ENCODE measurements at places on chromosomes 7 and 10.

DNA sequence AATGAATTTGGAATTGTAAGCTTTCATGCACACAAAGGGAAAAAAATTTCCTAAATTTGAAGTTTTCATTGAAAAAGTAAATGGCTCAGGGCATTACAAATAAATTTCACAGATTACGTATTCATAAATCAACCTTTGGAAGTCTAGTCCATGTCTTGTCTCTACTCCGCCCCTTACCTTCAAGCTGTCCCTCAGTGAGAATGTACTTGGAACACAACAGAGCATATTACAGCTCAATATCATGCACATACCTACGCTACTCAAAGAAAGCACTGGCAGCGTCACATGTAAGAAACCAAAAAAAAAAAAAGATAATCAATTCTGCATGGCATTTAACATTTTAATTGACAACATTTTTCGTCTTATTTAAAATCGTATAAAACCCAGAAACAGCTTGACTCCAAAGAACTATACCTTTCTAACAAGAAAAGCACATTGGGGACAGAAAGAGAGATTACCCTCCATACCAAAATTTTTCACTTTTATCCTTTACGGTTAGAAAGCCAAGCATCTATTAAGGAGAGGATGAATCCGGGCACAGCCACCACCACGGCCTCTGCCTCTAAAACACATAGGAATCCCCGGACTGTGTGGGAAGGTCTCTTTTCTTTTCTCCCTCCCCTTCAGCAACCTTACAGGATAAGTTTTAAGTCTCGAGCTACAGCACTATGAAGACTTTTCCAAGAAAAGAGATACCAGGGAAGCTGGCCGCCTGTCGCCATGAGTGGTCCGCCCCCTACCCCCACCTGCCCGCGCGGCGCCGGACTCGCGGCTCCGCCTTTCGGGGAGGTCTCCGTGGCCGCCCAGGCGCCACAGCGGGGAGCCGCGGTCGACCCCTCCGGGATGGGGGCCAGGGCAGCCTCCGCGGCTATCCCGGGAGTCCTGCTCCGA is 1.1 kb downstream of the JMJD1C start:
- DNase-seq = peak; percentile 12

DNA sequence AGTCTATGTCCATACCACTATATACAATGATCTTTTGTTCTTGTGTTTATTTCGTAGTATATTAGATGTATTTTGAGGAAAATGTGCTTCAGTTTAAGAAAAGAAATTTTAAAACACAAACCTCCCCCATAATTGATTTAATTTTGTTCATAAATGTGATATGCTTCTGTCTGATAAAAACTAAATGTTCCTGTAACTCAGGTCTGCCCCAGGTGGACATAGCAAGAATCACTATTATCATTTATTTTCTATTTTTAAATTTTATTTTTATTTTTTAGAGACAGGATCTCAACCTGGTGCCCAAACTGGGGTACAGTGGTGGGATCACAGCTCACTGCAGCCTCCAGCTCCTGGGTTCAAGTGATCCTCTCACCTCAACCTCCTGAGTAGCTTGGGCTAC is 43.2 kb downstream of the BEND7 start:
- no peak for DNase-seq

GRCh38 chr10:123553810-123554430 is 112.2 kb upstream of the GPR26 start:
- no peak for DNase-seq

DNA sequence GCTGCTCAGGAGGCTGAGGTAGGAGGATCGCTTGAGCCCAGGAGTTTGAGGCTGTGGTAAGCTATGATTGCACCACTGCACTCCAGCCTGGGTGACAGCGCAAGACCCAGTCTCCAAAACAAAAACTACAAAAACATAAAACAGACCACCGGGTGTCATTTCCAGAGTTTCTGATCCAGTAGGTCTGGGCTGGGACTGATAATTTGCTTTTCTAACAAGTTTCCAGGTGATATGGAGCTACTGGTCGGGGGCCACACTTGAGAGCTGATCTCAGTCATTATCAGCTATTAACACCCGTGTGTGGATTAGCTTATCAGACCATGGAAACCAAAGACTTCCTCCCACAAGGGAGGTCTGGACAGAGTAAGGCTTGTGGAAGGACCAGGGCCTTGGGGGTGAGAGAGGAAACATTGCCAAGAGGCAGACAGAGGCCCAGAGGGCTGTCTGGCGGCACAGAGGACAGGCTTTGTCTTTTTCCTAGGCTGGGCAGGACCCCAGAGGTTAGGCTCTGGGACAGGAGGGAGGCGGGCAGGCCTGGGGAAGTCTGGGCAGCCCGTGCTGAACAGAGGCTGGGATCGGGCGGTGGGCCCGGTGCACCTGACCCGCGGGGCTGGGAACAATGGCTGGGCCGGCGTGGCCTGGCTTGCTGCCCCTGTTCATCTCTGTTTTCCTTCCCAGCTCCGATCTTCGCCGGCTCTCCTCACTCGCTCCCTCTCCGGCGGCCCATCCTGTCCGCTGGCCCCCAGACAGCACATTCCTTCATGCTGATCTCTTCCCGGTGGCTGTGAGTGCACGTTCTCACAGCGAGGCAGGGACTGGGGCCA is 25.2 kb downstream of the TMEM270 start:
- DNase-seq = no peak

GRCh38 chr10:6327961-6328698 is 125.4 kb downstream of the PFKFB3 start:
- no peak for DNase-seq

DNA sequence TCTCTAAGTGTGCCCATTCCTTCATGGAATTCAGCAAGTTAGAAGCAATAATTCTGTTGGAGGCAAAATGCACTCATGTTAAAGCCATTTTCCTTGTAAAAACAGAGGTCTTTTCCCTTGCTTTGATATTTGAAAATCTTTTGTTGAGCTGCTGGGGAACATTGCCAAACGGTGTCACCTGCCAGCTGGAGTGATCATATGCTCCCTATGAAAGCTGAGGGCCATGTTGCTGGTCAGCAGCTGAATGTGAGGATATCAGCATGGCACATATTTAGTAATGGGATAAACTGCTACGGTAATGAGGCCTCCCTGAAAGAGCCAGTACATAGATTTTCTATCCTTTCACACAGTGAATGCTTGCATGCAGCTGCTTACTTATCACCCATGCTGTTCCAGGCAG is 224.3 kb downstream of the THSD7A start:
- DNase-seq = no peak

DNA sequence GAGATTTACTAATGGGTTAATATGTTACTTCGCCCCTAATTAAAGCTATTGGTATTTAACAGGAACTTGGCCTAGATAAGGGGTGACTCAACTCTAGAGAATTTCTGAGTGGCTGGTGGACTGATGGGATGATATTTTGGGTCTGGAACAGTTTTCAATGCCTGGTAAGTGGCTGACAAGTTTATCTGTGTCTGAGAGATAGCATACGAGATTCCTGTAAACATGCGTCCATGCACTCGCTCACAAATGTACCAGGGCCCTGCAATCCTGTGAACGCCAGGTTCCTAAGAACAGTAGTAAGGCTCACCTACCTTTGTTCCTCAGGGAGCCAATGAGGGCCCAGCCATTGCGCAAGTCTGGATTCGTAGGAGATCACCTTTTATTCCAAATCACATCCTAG is 683.8 kb upstream of the ANKRD30A start:
- no peak for DNase-seq

DNA sequence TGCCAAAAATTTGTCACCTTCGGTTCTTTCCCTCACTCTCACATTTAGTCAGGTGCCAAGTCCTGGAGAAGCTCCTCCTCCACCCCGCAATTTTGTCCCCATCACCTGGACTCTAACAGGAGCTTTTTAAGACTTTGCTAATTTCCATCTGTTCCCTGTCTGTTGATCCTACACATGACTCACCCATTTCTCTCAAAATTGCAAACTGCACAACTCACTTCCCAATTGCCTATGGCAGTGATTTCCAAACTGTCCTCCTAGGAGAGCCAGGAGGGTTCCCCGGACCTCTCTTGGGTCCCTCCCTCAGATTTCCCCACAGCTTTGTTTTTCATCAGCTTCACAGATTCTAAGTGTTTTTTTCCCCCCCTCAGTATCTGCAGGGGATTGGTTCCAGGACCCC is 120.3 kb downstream of the WNT2 start:
- DNase-seq = no peak

- peak; percentile 89 for DNase-seq
Observed at GRCh38 chr7:20329389-20330238, 1.1 kb upstream of the ITGB8 start.

GRCh38 chr7:128697302-128697905 is 25.3 kb downstream of the GARIN1A start:
- peak; percentile 35 for DNase-seq

DNA sequence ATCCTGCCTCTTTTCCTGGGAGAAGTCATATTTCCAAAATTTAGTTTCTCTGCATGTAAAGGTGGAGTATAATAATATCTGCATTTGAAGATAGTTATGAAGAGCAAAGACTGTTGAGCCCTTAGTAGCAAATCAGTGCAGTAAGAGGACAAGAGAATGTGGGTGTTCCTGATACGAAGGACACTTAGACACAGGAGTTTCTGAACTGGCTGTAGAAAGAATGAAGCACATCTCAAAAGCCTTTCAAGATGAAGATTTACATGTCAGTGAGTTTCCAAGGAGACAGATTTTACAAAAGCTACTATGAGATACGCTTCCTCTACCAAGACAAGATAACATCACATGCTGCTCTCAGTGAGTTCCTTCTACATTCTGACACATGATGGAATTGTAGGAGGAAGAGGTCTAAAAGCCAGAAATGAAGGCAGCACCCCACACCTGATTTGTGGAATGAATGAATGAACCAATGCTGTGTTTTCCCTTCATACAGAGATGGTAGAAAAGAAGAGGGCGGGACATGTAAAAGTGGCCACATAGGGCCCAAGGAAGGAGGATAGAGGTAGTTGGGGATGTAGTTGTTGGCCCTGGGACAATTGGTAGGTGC is 173.6 kb upstream of the PDE1C start:
- DNase-seq = no peak

DNA sequence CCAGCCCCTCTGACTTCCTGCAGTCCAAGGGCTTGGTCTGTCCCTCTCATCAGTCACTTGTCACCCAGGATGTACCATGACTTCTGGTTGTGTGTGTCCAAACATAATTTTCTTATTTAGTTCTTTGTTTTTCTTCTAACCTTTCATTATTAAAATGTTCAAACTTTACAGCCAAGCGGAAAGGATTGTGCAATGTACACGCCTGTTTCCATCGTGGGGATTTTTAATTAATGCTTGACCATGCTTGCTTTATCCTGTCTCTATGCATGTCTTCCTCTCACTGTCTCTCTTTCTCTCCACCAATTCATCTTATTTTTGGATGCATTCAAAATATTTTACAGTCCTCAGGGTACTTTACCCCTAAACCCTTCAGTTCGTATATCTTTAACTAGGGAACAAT is 26.2 kb upstream of the ZNF488 start:
- DNase-seq = no peak

DNA sequence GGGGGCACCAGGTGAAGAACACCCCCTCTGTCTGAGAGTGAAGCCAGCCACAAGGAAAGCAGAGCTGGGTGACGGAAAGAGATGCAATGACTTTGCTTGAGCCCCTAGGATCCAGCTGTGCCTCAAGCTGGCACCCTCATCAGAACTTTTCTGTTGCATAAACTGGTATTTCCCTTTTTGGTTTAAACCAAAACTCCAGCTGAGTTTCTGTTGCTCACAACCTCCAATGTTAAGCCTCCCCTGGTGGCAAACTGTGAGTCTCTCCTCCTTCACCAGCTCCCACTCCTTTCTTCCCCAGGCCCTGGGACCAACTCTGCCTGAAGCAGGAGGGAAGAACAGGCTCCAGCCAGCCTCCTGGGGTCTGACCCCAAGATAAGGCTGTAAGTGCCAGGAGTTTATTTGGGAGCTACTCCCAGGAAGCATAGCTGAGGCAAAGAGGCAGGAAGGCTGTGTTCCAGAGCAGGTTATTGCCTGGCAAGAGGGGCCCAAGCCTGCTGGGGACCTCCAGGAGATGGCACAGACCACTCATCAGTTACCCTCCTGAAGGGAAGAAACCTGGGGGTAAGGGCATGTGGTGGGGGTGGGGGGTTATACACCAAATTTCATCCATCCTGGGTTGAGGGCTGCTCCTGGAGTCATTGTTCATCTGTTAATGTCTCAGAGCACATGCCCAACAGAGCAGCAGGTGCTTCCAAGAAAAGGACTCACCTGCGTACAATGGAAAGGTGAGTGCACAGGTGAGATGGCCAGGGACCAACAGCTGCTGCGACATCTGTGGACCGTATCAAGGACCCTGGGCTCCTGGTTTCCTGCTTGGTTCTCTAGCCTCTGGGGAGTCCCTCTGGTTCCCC is 73.3 kb upstream of the NANOS1 start:
- no peak for DNase-seq

DNA sequence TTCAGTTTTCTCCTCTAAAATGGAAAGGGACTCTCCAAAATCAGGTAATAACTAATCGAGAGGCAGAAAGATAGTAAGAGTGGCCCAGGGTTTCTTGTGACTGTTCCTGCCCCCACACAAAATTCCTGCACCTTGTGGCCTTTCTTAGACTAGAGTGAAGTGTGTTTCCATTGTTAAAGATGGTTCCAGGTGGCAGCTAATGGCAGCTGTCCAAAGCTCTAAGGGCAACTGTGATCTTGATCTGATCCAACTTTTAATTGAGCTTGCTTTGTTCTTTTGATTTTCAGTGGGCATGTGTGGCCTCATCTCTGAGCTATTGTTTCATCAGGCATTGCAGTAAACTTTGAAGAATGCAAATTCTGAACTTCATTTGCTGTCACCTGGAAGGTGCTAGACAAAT is 19.4 kb downstream of the ACSL5 start:
- DNase-seq = no peak

DNA sequence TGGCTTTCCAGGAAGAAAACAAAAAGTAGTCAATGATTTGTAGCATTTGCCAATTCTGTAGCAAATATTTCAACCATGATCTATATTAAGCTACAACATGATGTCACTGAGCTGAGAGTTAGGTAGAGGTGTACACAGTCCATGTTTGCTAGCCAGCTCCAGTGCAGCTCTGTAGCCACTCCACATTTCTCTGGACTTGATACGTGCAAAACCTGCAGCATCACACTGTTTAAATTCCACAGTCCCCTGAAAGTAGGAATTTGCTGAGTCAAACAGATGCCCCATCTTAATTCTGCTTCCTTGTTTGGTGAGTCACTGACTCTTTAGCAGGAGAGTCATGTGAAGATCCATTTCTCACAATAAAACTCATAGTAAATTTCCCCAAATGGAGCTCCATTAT is 89.8 kb upstream of the LRRTM3 start:
- DNase-seq = no peak

GRCh38 chr7:64889686-64890162 is 13.3 kb upstream of the ZNF273 start:
- no peak for DNase-seq

DNA sequence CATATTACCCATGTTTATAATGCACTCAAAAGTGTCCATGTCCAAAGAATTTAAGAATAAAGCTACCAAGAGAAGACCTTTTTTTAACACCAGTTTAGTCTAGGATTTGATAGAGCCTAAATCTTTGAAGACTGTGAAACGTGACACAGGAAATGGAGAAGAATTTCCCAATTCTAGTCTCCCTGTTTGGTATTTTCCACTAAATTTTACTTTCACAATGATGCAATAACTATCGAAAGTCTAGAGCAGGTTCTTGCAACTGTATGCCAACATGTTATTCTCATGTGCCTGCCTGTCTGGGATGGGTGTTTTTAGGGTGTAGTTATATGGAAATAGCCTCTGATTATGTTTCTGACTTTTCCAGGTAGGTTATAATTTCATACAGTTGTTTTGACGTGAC is 6.9 kb upstream of the MXI1 start:
- no peak for DNase-seq
